ENCODE measurements at places on chromosomes 11 and 22. TPM values are rescaled to one million over a fixed set of nuclear protein-coding genes. Genes with fewer than 3 reads are reported as not detected.

SLC35E4 gene
- polyA plus RNA-seq: 1.2 TPM

GGTLC3 gene
- polyA plus RNA-seq: 0.34 TPM

DNA sequence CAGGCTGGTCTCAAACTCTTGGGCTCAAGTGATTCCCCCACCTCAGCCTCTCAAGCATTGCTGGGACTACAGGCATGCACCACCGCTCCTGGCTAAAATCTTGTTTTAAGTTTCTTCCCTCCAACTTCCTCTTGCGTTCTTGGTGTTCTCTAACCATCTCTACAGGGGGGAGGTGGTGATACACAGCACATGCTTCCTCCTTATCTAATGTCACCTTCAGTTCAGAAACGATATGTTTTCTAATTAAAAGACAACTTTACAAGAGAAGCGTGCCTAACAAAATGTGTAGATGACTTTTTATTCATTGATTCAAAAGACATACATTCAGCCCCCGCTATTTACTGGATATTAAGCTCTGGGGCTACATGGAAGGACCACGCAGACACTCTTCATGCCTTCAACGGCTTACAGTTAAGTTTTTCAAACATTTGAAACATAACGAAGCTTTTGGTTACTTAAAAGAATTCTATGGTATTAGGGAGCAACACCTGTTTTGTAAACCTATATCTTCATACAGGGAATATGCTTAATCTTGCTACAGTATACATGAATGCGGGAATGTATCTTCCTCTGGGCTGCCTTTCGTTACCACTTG, 933 bp upstream of the DLAT start:
- peak; percentile 32 for DNase-seq

DNA sequence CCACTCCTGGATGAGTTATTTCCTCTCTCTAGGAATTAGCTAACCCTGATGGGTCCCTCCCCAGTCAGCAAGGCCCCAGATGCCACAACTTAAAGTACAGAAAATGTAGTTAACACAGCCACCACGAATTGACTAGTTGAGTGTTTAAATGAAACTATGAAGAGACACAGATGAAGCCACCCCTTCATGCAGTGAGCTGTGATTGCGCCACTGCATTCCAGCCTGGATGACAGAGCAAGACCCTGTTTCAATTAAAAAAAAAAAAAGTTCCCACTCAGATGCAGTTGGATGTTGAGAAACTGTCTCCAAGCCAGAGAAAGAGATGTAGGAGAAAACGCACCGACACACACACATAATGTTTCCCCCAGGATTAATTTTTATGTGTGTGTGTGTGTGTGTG, 53.3 kb downstream of the SCN3B start:
- no peak for DNase-seq

DNA sequence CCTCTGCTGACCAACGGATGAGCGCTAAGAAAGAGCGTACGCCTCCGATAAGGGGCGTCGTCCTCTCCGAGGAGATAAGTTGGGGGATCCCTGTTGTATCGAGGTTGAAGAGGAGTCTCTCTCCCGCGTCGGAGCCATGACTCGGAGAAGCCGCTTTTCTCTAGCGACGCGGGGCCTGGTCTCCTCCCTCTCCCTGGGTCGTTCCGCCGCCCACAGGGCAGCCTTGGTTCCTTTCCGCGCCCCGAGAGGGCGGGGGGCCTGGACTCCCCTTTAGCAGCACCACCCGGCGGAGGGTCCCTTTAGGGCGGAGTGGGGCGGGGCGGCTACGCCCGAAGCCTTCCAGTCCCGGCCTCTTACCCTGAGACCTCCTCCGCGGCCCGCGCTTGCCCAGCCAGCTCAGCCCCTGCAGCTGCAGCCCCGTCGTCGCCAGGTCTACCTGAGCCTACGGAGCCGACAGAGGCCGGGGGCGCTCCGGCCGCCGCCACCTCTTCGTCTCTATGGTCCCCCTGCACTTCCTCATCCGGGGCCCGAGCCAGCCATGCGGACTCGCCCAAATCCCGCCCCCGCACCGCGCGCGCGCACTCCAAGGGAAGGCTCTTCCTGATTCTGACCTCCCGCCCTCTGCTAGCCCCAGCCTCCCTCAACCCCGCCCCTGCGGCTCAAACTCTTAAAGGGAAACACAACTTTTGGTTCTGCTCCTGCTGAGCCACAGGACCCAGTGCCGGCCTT, at the start of gene PRR14L:
Gene PRR14L (minus strand): TSS at position 497 of the 729 bp plus-strand sequence. CDS start 11,272 bp downstream, outside the sequence.
- DNase-seq: peak; percentile 98

GRCh38 chr11:102436976-102437375, 15.6 kb downstream of the TMEM123 start:
- DNase-seq: no peak

DNA sequence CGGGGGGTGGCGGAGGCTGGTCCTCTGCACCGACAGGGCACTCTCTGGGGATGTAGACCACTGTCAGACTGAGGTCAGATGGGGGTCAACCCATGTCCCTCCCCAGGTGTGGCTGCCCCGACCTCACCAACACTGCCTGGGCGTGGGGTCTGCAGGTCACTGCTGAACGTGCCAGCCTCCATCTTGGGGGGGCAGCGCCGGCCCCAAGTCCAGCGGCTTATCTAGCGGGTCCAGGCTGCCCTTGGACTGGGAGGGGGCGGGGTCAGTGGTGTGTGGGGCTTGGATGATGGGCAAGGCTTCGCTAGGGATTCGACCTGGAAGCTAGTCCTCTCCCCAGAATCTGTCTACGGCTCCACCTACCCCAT, 178.2 kb downstream of the IGLL1 start:
- no peak for DNase-seq

DNA sequence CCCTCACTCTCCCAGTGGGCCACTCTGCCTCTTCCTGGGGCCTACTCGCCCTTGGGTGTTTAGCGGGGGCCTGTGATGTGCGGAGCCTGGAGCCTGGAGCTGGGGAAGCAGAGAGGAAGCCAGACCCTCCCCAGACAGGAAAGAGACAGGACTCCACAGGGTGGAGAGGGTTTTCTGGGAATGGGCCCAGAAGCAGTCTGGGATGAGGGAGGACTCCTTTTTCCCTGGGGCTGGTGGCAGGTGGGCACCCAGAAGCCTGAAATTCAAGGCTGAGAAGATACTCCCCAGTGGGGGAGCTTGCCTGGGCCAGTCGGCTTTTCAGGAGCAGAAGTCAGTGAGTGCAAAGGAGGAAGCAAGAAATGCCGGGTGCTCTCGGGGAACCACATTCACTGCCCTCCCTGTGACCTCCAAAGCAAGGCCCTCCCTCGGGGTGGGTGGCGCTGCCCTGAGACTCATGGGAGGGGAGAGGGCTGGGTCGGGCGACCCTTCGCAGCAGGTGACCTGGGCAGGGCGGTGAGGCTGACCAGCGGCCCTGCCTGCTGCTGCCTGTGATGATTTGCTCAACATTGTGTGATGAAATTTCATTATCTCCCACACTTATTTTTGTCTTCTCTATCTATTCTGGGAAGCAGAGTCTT, 1377.4 kb downstream of the BRD1 start:
- no peak for DNase-seq

- no peak for DNase-seq
These were observed 44.3 kb downstream of the AASDHPPT start for GRCh38 chr11:106121570-106122320.

DNA sequence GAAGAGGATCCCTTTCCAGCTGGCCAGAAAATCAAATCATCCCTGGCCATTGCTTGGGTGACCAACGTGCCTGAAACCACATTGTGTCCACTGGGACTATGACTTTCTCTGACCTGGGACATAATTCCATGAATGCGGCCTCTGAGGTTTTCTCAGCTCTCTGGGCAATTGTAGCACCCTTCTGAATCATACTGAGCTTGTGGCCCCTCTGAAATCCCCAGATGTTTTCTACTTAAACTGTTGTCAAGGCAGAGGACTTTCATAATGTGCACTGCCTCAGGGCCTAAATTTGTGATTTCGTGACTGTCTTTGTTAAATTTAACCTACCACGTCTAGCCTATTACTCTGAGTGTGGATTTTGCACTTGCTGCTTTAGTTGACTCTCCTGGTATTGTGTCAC, 321.1 kb upstream of the PLET1 start:
- no peak for DNase-seq

- DNase-seq: no peak
These were observed 164.7 kb upstream of the GUCY1A2 start for GRCh38 chr11:107182978-107183377.

- DNase-seq: no peak
These were observed 22.1 kb downstream of the LMO1 start for GRCh38 chr11:8241373-8242117.

- no peak for DNase-seq
These were observed 39.7 kb downstream of the CTSC start for GRCh38 chr11:88297863-88298262.

GRCh38 chr11:37459456-37459855, 861.4 kb upstream of the RAG2 start:
- no peak for DNase-seq
